ENCODE measurements at places on chromosomes 11 and 22.

- no peak for DNase-seq
Measured at GRCh38 chr22:23065495-23066122, 4.7 kb upstream of the GNAZ start.

GRCh38 chr22:38966380-38966702 is 8.9 kb downstream of the APOBEC3A start:
- no peak for DNase-seq

- no peak for DNase-seq
Measured at GRCh38 chr11:62182147-62182891, 7.7 kb upstream of the SCGB1D1 start.

- no peak for DNase-seq
Measured at GRCh38 chr11:91686700-91687099, 537.9 kb upstream of the FAT3 start.

DNA sequence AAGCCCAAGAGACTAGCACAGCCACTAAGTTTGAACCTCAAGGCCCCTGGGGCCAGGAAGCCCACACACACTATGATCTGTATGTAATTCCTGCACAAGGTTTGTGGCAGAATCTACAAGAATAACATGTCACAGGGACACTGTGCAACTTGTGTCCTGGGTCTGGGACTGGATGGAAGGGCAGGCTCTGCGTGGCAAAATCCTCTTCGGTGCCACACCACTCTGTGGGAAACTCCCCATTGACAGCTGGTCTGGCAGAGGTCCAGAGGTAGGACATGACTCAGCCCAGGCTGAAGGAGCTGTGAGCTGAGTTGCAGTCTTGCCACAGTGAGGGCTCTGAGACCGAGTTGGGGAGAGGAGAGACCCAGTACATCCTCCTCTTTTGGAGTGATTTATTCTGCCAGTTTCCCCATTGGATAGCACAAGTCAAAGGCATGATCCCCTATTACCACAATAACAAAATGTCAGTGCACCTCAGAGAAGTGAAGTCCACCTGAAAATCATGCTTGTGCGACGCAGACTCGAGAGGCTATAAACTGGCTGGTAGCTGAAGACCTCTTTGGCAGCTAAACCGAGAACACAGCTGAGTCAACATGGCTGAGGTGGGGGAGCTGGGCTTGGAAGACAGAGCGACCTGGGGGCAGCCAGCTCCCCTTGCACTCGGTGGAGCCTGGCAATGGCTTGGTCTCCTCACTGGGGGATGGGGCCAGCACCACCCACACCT is 23.3 kb upstream of the SERPIND1 start:
- peak; percentile 92 for DNase-seq

DNA sequence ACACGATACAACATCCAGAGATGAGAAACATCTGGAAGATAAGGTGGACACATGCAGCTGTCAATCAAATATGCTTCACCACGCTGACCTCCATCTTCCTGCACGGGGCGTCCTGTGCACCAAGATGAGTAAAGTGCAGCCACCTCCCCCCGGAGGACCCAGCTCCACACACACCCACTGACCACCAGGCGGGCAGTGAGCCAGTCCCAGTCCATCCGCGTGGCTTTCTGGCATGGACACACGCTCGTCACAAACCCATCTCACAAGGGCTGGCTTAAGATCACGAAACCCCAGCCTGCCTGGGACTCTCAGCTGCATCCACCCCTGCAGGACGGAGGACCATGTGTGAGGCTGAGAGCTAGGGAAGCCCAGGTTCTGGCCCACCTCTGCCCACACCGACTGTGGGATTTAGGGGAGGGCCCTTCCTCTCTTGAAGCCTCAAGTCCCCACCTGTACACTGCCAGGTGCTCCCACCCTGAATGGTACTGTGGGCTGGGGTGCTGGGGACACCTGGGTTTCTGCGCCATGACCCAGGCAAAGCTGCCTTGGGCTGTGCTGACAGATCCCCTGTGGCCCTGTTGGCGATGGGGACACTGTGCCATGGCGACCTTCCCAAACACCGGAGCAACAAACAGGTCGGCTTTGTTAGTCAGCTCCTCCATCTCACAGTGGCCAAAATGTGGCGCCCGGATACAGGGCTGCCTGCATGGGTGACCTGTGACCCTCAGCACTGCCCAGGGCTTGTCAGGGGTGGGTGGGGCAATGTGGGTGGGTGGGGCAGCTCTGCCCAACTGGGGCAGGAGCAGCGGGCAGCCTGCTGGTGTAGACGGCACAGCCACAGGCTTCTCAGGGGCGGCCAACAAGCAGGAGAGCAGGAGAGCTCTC is 629.0 kb downstream of the TBC1D22A start:
- DNase-seq: no peak

DNA sequence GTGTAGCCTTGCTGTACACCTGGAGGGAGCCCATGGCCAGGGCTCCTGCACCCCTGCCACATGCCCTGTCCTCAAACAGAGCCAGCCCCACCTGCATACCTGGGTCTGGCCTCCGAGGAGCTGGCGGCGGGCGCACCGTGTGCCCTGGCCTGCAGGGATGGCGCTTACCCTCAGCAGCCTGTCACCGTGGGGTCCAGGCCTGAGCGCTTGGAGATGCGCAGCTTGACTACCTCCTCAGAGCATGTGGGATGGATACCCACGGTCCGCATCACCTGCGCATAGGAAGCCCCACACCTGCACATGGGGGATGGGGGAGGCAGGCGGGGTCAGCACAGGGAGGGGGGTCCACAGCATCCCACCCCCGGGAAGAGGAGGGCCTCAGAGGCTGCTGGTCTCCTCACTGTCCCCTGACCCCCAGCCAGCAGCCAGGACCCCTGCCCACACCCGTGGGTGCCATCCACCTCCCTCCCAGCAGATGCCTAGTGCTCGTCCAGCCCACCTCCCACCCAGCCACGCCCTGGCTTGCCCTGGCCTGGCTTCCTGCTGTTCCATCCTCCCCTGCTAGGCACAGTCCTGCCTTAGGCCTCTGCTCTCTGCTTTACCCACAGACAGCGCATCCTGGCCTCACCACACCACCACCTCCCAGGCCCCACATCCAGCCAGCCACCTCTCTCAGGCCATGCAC is 22.4 kb upstream of the GNB1L start:
- no peak for DNase-seq

DNA sequence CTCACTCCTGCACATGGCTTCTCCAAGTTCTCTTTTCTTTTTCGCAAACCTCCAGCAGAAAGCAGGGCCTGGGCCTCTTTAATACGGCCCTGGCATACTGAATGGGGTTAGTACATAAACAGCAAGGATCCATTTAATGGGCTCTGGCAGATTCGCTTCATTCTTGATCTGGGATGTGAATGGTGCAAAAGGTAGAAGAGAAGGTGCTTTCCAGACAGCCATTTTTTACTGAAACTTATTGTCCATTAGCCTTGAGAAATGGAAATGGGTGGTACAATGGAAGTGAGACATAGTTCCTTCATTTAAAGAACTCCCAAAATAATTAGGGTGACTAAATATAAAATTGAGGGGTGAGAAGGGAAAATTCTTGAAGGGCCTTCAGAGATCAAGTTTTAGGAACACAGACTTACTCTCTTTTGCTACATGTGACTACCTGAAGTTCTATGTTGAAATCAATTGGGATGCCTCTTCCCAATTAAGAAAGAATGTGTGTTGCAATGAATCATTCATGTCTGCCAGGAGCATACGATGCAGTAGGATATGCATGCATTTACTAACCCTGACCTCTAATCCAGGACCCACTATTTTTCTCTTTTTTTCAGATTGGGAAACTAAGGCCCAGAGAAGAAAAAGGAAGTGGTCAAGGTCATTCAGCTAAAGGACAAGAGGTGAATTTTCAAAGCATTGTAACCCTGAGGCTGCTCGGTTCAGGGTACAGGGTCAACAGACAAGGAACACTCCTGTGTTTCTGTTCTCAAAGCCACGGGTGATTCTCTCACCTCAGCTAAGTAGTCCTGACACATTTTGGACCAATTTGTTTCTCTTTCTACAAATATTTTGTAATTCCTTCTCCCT is 144.1 kb downstream of the BBOX1 start:
- no peak for DNase-seq

GRCh38 chr11:112085822-112086421 is 634 bp downstream of the TIMM8B start:
- DNase-seq: peak; percentile 32

DNA sequence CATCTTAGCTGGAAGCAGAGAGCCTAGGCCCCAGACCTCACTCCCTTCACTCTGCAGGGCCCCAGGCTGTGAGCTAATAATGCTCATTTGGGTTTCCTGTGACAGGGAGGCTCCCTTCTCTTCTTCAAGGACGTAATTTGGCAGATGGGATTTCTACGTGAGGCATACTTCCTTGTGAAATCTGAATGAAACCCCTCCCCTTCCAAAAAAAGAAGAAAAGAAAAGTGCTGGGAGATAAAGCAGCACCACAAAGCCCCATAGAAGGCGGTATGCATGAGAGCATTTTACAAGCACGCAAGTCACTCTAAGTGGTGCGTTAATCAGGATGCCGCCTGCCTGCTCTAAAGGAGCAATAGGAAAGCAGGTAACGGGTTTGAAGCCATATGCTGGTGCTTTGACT is 5.7 kb downstream of the P2RX3 start:
- no peak for DNase-seq

DNA sequence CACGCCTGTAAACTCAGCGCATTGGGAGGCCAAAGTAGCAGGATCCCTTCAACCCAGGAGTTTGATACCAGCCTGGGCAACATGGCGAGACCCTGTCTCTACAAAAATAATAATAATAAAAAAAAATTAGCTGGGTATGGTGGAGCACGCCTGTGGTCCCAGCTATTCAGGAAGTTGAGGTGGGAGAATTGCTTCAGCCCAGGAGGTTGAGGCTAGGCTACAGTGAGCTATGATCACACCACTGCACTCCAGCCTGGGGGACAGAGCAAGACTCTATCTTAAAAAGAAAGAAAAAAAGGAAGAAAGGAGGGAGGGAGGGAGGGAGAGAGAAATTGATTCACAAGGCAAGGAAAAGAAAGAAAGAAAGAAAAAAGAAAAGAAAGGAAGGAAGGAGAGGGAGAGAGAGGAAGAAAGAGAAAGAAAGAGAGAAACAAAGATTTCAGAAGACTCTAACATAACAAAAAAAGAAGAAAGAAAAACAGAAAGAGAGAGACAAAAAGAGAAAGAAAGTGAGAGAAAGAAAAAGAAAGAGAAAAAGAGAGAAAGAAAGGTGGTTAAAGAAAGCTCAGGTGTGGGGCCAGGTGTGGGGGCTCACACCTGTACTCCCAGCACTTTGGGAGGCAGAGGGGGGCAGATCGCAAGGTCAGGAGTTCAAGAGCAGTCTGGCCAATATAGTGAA is 37.3 kb upstream of the MYH9 start:
- DNase-seq: no peak

- DNase-seq: peak; percentile 54
Measured at GRCh38 chr11:118522571-118523072, 4.7 kb upstream of the TTC36 start.

- DNase-seq: no peak
Measured at GRCh38 chr11:90585491-90585890, 362.6 kb upstream of the CHORDC1 start.

DNA sequence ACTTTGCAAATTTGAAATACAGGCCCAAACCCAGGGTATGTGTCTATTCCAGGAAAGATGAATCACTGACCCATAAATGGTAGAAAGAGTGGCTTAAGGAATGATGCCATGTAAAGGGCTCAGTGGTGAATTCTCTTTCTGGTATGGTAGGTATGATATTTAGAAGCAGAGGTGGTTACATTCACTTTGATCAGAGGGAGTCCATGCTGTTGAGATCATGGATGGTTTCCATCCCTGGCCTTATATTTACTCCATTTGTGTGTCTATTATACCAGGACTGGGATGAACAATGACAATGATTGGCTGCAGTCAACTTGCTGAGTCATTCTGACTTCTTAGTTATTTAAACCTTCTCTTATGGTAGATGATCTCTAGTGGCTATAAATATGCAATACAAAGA is 419.8 kb upstream of the LRRC4C start:
- DNase-seq: no peak

DNA sequence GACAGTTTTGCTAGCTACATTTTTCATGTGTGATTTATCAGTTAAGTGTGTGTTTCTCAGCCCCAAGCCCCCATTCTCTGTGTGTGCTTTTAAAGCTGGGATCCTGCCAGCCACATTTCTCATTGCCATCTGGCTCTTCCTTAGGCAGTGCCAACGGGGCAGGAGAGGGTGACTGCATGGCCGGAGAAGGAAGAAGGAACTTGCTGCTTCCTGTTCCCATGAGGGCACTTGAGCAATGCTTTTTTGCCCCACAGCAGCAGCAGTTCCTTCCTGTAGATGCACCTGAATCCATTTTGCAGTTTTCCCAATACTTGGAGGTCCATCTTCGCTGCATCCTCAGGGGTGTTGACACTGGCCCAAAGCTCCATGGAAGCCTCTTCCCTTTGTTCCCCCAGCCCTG is 37.5 kb downstream of the TNRC6B start:
- DNase-seq: peak; percentile 26

DNA sequence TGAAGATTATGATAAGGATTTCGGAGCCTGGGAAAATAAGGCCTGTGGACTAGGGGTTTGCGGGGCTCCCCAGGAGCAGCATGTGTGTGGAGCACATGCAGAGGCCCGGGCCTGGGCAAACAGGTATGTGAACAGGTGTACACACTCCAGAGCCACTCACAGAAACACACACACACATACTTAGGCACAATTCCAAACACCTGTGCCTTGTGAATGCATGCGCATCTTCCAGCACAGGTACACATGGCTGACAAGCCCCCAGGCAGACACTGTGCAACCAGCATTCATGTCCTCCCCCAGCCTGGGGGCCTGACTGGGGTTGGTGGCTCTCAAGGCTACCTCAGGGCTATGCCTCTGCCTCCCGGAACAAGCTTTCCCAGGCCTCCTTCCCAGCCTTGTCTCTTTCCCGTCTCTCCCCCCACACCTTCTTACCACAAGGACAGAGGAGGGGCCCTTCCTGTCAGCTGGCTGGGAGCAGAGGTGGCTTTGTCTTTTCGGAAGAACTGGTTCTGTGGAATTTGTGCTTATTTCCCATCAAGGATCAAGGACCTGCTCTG is 2.6 kb upstream of the P2RY6 start:
- DNase-seq: no peak

DNA sequence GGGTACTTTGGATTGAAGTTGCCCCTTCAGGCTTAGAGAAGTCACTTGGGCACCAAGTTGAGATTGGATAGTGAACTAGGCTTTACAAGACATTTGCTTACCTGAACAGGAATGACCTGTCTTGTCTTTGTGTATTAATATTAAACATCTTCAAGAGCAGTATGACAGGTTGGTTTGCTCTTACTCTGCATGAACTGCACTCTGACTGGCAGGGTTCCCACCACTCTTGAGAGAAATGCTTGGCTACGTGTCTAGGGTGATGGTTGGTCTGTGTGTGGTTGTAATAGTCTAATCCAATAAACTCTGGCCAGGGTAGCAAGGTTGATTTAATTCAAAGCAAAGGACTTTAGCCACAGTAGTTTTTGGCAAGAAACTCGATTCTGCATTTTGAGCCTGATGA is 20.1 kb upstream of the SPTBN2 start:
- DNase-seq: no peak

- no peak for DNase-seq
Measured at GRCh38 chr11:119155733-119156492, 7.1 kb downstream of the ABCG4 start.

DNA sequence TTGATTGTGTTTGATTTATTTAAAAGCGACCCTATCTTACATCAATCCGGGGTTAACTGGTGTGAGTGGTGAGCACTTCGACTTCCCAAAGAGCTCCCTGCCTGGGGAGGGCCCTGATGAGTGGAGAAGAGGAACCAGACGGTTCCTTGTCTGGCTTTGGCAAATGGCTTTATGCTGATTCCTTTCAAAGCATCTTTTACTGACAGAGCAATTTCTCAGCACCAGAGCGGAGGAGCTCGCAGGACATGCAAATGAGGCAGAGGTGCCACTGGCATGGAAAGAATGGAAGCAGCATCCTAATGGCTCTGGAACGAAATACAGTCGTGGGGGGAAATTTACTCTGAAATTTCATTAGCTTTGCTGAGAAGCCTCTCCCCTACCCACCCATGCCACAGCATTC is 410.9 kb upstream of the B3GAT1 start:
- no peak for DNase-seq

All from cardiac fibroblast (primary cell).